ENCODE measurements at places on chromosomes 3 and 15. TPM values are rescaled to one million over a fixed set of nuclear protein-coding genes. Genes with fewer than 3 reads are reported as not detected.
A peak's percentile ranks its signal among the peaks of the same experiment; 100 is the strongest.

DNA sequence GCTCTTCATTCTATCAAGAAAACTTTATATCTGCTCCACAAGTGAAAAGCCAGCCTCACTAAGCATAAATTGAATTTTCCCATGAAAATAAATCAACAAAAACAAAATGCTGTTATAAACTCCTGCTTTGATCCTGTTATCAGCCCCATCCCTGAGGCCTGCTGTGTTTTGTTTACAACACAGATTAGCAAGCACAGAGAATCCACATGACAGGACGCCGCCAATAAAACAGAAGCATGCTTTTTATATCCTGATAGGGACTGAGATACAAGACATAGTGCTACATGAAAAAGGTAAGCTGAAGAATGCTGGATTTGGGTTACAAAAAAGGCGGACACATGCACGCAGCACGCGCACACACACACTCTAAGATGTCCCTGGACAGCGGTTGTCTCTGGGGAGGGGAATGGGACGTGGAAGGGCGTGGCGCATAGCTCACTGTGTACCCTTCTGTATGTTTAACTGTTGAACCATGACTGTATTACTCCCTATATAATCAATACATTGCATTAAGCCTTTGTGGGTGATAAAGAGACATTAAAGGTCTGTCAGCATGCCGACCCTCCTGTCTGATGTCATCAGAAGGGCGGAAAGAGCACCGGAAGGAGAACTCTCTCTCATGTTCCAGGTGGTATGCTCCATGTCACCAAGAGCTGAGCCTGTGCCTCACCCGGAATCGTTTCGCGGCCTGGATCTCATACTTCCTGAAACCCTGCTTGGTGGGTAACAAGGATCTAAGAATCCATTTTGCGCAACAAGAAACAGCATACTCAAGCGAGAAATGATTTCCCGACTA is 93.9 kb downstream of the IQSEC1 start:
- DNase-seq = no peak

Gene PROK2
- 23.1 TPM for polyA plus RNA-seq

DNA sequence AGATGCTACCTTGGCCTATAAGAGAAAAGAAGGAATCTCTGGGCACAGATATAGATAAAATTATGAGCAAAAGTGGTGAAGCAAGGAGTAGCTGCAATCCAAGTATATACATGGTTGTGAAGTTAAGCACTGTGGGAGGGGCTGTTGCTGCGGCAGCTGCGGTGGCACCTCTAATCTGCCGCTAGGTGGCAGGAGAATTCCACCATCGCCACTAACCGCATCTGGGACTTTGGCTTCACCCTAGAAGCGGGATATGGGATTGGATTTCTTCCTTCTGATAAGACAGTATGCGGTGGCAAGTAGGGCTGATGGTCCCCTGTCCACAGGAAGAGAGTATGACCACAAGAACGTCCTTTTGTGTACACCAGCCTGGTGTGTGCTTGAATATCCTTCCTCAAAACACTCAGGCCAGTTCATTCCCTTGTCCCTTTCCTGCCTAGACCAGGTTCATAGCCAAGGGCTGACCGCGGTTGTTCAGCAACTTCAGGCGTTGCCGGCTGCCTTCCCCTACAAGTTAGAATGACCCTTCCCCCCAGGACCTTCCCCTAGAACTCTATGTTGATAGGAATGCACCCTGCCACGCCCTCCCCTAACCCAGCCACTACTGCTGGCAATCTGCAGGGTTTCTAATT is 5.1 kb downstream of the MAGEL2 start:
- DNase-seq = peak; percentile 74

Gene GRAMD1C
- polyA plus RNA-seq = 45.5 TPM

DNA sequence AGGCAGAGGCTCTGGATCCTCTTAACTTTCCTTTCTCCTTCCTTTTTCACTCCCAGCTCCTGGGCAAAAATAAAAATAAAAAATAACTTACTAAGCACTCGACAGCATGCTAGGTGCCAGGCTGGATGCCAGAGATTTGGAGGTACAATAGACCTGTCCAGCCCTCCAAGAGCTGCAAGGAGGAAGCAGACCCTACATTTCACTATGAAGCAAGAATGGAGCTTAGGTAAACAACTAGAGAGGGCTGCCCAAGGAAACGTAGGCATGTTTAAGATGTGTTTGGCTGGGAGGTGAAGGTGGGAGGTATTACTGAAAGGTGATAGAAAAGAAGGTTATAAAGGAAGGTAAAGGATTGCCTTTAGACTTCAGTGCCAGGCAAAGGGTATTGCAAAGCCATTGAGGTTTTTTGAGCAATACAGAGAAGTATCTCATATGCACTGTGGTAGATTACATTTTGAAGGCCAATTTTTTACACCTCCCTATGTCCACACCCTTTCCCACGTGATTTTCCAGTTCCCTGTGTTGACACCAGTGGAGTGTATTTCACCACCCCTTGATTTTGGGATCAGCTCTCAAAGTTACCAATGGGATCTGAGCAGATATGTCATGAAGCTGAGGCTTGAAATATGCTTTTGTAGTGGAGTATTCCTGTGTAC is 69.1 kb downstream of the DCLK3 start:
- DNase-seq = no peak

DNA sequence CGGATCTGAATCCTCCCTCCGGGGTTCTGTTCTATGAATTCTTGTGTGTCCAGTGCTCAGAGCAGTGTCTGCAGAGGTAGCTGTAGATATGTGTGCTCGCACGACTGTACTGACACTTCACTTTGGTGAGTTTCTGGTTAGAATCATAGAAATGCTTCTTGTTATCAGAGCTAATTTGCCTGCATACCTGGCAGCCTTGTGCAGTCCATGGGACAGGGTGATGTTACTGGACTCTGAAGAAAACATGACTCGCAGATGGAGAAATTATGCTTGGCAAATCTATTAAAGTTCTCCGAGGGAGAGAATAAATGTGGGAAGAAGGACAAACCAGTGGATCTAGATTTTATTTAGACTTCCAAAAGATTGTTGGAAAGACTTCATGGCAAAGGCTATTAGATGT is 12.2 kb downstream of the CGNL1 start:
- peak; percentile 47 for DNase-seq

Gene C3orf80
- 2.0 TPM for polyA plus RNA-seq

- no peak for DNase-seq
These were observed 27.5 kb downstream of the RARB start for GRCh38 chr3:25455441-25456132.

Data from testis (tissue), 5 donors.